Upper lobe of left lung (tissue), 6 donors: ENCODE measurements at places on chromosomes 16 and 17.

GRCh38 chr17:82865774-82866395, 26.1 kb upstream of the ZNF750 start:
- no peak for DNase-seq

DNA sequence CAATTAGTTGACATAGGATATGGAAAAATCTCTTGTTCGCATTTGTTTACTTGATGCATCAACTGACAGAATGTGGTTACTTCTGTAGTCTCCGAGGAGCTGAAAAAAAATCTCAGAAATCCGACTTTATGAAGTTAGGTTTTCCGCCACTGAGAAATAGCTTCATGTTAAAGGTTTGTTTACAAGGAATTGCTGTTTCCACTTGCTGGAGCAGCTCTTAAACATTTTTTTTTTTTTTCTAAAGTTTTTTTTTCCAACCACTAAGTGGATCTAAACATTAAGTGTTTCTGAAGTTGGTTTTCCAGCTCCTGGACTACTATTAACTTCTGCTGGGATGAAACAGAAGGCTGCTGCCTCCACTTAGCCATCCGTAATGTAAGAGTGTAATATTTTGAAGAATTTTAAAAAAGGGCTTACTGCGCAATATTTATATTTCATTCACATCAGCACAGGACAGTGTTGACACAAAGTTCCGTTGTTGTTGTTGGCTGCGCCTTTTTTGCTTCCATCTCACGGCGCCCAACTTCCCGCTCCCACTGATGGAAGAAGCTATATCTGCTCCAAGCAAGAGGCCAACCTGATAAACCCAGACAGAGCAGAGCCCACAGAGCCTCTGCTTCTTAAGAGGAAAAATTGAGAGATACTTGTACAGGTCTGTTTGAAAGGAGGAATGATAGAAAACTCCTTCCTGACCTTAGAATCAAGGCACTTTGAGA, 167.7 kb upstream of the KCNJ16 start:
- DNase-seq: no peak

- no peak for DNase-seq
These were observed 28.7 kb downstream of the TMC5 start for GRCh38 chr16:19446300-19446846.

- no peak for DNase-seq
These were observed 38.7 kb downstream of the MYO18A start for GRCh38 chr17:29141514-29141876.
